ENCODE measurements at places on chromosomes 12 and 14.

GRCh38 chr14:61346793-61347192 lies 25.4 kb downstream of the PRKCH start:
- DNase-seq, result no peak

DNA sequence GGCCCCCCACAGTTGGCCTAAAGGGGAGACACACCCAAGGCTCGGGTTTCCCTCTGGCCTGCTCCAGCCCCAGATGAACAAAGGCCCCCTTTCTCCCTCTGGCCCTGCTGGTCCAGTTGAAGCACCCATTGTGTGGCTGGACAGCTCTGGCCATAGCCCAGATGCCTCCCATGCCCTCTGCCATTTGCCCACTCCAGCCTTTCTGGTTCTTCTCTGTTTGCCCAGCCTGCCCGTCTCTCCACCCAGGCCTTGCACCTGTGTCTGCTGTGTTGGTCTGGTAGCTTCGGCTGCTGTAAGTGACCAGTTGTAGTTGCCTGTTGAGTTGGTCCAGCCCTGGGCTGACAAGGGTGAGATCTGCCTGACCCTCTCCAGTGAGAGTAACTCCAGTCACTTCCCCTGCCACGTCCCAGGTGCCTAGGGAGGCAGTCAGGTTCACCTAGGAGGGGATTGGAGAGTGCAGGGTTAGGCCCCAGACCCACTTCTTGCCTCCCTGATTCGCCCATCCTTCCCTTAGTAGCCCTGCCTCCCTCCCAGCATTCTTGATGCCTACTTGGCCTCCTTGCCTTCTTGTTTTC lies 3.0 kb downstream of the B4GALNT1 start:
- DNase-seq, result no peak

GRCh38 chr14:83714151-83714550 lies 1815.8 kb upstream of the FLRT2 start:
- no peak for DNase-seq

GRCh38 chr14:89241257-89241656 lies 175.8 kb downstream of the FOXN3 start:
- no peak for DNase-seq

DNA sequence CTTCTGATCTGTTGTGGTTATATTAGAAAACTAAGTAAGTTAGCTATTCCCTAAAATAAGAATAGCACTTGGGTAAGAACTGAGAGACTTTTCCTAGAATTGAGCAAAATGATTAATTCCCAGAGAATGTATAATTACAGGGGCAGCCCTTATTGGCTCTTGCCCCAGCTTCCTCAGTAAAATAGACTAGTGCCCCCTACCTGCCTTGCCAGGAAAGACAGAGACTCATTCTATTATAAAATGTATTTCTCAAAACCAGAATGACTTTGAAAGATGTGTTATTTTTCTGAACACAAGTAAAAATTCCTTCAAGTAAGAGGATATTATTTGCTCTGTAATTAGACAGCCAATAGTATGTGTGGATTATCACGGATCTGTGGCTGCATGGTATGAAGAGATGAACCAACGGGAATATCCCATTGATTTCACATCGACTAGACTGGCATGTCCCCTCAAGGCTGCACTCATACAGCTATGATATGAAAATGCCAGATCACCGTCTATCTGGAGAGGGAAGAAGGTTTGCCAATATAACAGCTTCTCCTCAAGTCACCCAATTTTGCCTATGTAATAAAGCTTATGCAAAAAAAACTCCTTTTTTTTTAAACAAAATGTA lies 7.4 kb upstream of the GLRX5 start:
- DNase-seq, result peak; percentile 84
